NCI-H2171 treated with DMSO at 0.1 percent for 48 hours (cell line): ENCODE measurements at places on chromosomes 1 and 21.

- DNase-seq = no peak
Observed at GRCh38 chr1:234253732-234254131, 119.5 kb upstream of the COA6 start.

DNA sequence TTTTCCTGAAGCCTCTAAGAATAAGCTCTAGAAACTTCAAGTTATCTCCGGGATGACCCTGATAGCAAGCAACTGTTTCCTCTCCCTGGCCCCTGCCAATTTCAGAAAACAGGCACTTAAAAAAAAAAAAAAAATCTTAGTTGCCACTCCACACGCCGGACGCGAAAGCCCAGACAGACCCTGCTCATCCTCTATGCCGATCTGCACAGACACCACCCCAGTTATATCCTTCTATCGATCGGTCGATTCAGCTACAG is 1.7 kb downstream of the ANP32E start:
- DNase-seq = no peak

GRCh38 chr1:209800984-209801834 is 4.7 kb downstream of the IRF6 start:
- DNase-seq = no peak

DNA sequence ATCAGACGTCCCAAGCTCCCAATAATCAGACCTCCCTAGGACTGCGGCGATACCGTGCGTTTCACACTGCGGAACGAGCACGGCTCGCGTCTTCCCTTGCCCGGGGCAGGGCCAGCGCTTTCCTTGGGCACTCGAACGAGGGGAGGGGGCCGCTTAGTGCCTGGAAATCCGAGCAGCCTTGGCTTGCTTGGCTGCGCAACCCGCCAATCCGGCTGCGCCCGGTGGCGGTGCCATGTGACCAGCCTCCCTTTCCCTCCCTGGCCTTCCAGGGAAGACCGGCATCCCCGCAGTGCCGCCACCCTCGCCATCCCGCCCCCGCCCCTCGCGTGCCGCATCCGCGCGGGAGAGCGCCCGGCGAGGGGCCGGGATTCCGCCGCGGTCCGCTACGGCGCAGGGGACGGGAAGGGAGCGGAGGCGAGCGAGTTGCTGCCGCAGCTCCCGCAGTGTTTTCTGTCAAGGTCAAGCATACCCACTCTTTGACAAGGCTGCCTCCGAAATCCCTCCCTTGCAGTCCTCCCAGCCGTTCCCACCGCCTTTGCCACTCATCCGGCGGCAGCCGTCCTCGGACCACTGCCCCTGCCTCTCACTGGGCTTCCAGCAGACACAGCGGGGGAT is 8.3 kb upstream of the RNF19B start:
- peak; percentile 85 for DNase-seq

DNA sequence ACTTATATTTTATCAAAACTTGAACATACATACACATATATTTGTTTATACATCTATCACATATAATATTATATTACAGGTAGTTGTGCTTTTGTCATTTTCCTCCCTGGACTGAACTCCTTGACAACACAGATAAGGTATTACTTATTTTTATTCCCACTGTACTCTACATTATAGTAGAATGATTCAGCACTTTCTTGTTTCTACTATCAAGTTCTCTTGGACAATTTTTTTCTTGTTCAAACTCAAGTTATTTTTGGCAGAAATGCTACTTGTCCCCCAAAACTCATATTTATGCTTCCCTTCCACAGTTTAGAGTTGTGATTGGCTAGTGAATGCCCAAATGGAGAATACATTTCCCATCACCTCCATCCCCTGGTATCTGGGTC is 10.8 kb upstream of the PTPRC start:
- no peak for DNase-seq

GRCh38 chr21:45468971-45469272 is 64.0 kb downstream of the COL18A1 start:
- DNase-seq = no peak

DNA sequence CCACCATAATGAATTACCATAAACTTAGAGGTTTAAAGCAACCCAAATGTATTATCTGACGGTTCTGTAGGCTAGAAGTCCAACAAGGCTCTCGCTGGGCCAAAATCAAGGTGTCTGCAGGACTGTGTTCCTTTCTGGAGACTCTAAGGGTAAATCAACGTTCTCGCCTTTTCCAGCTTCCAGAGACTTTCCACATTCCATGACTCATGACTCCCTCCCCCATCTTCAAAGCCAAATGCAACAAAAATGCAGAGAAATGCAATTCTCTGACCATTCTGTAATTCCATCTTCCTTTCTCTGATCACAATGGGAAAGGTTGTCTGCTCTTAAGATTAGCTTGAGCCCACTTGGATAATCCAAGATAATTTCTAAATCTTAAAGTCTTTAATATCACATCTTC is 287.1 kb downstream of the LTN1 start:
- no peak for DNase-seq

DNA sequence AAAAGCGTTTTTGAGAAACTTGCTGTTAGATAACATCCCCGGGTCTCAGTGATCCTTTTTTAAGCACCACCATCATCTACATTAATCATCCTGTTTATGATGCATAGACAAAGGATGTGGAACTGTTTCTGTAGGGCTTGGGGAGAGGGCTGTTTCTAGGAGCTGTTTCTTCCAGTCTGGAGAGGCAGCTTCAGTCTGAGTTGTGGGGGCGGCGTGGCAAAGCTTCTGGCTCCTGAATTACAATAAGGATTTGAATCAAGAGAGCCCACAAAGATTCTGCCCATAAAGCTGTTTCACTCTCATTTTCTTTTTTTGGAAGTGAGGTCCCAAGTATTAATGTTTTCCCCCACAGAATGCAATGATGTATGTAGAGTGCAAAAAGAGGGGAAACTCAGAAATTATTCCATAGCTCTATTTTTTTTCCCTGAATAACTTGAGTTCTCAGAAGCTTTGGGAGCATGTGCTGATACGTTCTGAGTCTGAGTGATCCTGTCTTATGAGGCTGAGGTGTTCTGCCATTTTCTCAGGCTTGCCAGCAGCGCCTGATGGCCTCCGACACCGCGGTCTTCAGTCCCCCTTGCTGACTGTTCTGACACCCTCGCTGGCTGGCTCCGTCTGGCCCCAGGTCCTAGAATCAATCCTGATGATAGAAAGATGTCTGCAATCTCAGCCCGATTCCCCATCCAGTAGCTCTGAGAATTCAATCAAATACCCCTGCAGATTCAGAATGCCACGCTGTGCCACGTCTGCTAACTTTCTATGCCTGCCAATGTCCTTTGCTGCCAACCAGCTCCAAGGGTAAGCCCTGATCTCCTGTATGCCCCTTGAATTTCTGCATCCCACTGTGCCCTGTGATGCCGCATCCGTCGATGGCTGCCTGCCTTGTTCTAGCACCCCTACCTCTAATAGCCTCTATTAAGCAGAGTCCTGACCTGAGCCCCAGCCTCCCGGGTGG is 92.4 kb upstream of the AKT3 start:
- no peak for DNase-seq

DNA sequence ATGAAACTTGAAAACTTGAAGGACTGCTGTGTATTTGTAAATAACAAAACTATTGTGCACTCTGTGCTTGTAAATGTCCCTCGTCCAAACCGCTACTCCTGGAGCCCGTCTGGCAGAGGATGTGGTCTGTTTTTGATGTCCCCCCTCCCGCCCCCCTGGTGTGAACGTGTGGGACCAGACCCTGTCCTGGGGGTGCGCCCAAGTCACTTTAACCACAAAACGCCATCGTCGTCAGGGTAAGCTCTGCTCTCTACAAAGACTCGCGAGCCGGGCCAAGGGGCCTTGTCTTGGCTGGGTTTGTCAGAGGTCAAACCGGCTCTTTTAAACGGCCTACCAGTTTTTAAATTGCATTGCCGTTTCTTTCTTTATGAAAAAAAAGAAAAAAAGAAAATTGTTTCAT is 87.4 kb upstream of the TMEM51 start:
- DNase-seq = no peak

- no peak for DNase-seq
Observed at GRCh38 chr21:46459356-46460112, 843 bp downstream of the DIP2A start.

GRCh38 chr1:4178501-4179113 is 278.5 kb upstream of the C1orf174 start:
- DNase-seq = no peak

- DNase-seq = no peak
Observed at GRCh38 chr1:6470132-6471085, 4.4 kb upstream of the TNFRSF25 start.

- DNase-seq = peak; percentile 40
Observed at GRCh38 chr1:180837020-180837419, 75.7 kb upstream of the KIAA1614 start.

DNA sequence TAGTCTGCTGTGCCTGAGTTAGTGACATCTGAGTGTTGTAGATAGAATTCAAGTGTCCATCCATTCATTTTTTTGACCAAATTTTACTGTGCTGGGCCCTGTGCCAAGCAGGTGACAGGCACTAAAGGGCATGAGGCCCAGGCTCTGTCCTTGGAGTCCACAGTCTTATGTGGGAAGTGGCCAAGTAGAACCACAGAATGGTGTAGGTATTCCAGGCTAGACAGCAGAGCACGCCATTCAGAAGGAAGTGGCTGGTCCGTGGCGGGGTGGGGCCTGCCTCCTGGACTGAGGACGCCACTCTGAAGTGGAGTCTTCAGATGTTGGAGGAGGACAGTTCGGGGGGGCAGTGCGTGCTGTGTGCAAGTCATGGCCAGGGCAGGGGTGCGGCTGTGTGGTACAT is 68.9 kb upstream of the ACTL8 start:
- DNase-seq = no peak

- DNase-seq = no peak
Observed at GRCh38 chr1:89959719-89960118, 35.2 kb upstream of the ZNF326 start.

DNA sequence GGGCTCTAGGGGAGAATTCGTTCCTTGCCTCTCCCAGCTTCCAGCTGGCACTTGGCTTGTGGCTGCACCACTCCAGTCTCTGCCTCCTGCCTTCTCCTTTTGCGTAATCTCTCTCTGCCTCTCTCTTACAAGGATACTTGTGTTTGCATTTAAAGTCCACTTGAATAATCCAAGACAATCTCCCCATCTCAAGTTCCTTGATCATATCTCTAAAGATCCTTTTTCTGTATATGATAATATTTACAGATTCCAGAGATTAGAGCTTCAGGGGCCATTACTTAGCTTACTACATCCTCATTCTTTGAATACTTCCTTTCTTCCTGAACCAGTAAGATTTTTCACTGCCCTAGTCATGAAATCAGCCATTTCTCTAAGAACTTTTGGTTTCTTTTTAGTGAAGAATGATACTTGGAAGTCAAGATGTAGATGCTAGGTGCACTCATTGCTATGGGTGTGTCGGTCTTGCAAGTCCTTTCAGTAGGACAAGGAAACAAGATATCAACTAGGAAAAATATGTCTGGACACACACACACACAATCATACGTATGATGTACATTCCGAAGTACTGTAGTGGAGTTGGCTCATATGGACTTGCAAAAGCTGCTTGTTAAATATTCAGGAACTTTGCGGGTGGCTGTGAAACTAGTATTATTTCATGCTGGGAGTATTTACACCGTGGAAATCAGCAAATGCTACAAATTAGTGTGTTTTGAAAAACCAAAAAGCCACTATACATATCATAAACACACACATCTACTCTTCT is 20.8 kb upstream of the RLF start:
- DNase-seq = no peak

- no peak for DNase-seq
Observed at GRCh38 chr1:231629132-231629531, 2.5 kb downstream of the DISC1 start.

DNA sequence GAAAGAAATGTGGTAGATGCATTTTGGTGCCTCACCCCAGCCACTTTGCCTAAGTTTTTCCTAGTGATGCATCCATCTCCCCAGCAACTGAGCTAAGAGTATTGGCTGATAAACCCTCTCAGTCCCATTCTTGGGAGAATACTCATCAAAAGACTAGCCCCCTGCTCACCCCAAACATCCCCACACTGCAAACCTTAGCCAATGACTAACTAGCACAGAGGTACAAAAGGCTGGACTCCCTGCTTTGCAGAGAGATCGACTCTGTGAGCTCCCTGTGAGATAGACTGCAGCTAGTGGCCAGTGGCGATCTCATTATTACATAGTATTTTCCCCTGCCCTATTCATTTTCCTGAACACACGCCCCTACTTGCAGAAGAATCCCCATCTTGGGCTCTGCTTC is 155.3 kb downstream of the HHIPL2 start:
- DNase-seq = no peak

DNA sequence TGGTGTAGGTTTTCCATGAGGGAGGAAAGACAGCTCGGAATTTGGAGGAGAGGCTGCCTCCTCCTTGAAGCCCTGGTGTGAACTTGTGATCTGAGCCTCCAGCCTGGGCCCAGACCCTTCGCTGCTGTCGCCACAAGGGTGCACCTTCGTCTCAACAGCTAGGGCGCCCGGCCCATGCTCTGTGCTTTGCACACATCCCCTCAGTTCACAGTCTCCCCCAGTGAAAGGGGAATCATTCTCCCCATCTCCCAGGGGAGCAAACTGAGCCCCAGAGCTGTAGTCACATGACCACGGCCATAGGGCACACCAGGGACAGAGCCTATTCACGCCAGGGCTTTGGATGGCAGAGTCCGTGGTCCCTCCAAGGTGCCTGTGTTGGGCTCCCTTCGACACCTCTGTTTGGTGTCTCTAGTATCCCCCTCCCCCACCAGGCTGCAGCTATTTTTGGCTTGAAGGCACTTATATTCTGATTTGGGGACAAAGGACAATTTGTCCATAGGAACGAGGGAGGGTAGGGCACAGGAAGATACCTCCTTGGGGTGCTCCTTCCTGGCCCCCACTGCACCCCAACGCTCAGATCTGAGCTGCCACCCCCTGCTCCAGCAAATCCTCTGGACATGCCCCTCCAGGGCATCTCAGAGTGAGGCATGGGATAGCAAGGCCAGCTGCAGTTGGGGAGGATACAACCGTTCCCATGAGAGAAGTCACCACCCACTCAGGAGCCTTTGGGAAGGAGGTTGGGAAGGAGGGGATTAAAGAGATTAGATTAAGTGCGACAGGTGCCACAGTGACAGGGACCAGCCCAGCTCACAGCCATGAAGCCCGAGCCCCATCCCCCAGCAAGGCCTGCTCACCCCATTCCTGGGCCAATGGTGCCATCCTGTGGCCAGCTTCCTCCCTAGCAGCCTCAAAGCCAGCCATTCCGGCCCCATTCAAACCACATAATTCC is 15.7 kb downstream of the MATN1 start:
- peak; percentile 84 for DNase-seq

GRCh38 chr1:223074445-223075300 is 68.4 kb downstream of the TLR5 start:
- DNase-seq = no peak
